ENCODE measurements at places on chromosomes 11 and 22.

GRCh38 chr11:22207162-22207561 is 14.3 kb downstream of the ANO5 start:
- DNase-seq: no peak

DNA sequence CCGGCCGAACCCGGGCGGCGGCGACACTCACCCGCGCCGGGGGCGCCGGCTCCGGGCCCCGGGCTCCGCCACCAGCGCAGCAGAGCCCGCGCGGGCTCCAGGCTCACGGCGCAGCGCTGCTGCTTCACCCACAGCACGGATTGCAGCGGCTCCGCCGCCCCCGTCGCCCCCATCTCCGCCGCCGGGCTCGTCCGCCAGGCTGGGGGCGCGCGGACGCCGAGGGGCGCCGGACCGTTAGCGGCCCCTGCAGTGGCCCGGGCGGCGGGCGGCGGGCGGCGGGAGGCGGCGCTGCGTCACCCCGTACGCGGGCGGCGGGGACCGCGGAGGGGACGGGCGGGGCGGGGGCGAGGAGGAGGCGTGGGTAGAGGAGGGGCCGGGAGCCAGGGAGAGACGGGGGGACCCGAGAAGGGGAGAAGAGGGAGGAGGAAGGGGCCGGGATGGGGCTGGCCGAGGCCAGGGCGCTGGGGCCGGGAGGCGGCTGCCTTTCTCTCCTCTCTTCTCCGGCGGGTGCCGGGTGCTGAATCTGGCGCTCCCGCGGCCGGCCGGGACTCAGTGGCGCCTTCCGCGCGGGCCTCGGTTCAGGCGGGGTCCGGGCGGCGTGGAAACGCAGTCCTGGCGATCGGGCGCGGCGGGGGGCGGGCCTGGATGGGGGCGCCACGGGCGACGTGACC is at the start of gene CERK:
CERK (minus strand) TSS at position 277 of the 671 bp plus-strand sequence; CDS start at position 173, 104 bp downstream.
- peak; percentile 42 for DNase-seq

- no peak for DNase-seq
Measured at GRCh38 chr11:44621784-44622183, 56.3 kb downstream of the CD82 start.

DNA sequence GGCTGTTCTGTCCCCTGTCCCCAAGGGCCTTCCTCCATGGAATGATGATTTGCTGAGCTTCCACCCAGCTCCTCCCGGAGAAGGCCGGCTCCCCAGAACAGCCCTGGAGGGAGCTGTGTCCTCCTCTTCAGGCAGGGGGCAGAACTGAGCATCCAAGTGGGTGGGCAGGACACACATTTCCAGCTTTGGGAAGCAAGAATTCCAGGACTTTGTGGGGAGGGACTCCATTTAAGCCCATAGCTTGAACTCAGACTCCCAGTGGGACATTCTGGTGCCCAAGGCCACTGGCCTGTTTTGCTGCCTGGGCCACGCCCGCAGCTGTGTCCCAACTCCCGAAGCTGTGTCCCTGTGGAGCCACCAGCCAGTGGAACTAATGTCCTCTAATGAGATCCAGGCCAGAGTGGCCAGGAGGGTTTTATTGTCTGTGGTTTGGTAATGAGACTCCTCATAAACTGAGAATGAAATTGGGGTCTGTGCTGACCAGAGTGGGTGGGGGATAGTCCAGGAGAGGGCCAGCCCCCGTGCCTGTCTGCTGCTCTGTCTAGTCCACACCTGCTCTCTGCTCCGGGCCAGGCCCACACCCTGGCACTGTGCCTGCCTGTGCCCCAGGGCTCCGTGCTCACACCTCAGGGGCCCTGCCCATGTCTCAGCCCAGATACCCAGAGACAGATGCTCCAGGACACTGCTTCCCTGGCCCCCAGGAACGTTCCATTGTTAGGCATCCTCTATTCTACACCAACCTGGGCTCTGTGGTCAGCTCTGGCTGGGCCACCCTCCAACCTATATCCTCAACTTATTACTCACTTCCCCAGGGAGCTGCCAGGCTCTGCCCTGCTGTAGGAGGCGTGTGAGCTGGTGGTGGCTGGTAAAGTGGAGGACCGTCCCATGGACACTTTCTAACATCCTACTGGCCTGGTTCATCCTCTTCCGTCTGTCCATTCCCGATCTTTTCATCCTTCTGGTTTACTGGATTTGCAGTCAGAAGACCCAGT is 7.6 kb downstream of the NECTIN1 start:
- no peak for DNase-seq

GRCh38 chr22:32623943-32624342 is 149.3 kb downstream of the FBXO7 start:
- DNase-seq: no peak
